ENCODE measurements at places on chromosomes 16 and 17.

- no peak for DNase-seq
These were observed 60.3 kb downstream of the GSG1L start for GRCh38 chr16:28003021-28003865.

GRCh38 chr16:4886151-4886550, 38.9 kb downstream of the UBN1 start:
- no peak for DNase-seq

GRCh38 chr17:43814714-43815113, 18.2 kb downstream of the MPP3 start:
- peak; percentile 64 for DNase-seq

DNA sequence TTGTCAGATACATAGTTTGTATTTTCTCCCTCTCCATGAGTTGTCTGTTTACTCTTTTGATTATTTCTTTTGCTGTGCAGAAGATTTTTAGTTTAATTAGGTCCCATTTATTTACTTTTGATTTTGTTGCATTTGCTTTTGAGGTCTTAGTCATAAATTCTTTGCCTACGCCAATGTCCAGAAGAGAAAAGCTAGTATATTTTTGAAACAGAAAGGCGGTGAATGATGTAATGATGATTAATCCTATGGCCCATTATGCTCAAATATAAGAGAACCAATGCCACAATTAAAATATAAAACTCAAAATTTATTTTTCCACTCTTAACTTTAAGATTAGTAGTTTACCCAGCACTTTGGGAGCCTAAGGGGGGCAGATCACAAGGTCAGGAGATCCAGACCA, 59.8 kb upstream of the SMIM36 start:
- peak; percentile 22 for DNase-seq

DNA sequence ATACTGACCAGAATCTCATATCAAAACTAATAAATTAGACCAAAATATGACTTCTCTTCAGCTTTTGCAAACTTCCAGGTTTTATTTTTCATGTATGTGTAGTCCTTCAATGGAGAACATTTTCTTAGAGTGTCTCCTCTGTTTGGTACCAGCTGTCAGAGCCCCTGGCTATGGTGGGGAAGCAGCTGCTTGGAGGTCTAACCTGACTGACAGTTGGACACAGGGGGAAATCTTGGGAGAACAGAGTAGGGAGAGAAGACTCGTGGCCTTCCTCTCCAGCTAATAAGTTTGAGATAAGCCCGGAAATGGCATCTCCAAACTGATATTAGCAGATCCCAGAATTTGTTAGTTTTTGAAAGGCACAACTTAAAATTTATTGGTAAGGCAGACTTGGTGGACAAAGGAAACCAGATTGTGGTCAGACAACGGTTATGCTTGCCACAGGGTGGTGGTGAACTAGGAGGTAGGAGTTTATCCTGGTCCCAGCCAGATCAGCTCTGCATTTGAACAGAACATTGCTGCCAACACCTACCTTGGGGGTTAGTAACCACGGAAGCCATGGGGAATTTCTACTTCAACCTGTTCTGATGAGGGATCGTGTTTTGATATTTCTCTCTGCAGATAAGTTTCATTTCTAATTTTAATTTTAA, 39.2 kb upstream of the IRX3 start:
- no peak for DNase-seq

GRCh38 chr16:47604306-47604705, 143.2 kb downstream of the PHKB start:
- no peak for DNase-seq

GRCh38 chr16:51152691-51153576, 1.9 kb upstream of the SALL1 start:
- no peak for DNase-seq

DNA sequence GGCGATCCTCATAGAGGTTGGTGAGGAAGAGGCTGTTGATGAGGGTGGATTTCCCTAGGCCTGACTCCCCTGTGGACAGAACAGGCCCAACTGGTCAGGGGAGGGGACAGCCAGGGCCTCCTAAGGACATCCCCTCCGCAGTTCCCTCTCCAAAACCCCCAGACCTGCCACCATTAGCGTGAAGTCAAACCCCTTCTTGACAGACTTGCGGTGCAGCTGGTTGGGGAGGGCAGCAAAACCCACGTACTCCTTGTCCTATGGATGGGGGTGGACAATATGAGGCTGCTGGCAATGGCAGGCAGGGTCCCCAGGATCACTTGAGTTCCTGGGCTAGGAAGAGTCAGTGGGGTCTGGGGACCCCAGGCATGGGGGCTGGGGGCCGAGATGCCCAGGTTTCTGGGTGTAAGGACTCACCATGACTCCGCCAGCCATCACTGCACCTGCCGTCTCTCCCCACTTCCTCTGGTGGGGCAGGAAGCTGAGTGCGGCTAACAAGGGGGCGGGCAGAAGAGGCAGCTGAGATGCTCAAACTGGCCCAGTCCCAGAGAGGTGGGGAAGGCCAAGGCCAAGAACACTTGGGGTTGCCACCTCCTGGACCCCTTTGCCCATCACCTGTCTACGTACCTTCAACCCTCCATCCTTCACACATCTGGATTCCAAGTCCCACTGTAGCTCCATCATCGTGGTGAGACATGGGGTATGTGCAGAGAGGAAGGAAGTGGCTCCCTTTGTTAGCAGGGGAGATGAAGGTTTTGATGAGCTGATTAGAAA, at the start of gene SEPTIN1:
TSS of gene SEPTIN1 (minus strand) at position 451 of the 771 bp plus-strand sequence. CDS start at position 432, 19 bp downstream.
- DNase-seq: no peak

DNA sequence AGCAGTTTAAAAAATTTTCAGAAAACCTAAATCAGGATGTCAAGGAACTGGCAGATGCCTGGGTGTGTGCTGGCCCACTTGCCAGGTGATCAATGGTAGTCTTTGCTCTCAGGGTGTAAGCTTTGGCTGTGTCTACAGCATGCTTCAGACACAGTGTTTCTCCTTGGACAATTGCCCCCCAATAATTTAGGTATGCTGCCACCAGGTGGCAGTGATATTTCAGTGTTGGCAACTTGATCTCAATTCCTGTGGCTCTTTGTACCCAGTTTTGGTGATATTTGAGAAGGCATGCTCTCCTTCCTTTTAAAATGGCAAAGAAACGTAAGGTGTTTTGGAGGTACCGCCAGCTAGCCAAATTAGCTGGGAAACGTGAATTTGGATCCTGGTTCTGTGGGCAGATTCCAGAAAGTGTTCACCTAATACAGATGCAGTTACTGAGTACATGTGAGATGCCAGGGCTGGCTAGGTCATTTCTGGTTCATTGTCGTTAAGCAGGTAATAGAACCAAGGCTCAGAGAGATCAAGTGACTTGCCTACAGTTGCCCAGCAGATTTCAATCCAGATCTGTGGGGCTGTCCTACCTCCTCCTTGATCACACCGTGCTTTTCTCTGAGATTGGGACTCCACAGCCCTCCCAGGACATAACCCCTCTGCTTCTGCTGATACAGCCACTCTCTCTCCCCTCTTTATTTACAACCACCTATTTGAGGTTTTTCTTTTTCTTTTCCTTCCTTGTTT, 155.6 kb upstream of the PLCG2 start:
- peak; percentile 58 for DNase-seq

GRCh38 chr16:82063456-82064082, 28.5 kb downstream of the HSD17B2 start:
- DNase-seq: peak; percentile 78

DNA sequence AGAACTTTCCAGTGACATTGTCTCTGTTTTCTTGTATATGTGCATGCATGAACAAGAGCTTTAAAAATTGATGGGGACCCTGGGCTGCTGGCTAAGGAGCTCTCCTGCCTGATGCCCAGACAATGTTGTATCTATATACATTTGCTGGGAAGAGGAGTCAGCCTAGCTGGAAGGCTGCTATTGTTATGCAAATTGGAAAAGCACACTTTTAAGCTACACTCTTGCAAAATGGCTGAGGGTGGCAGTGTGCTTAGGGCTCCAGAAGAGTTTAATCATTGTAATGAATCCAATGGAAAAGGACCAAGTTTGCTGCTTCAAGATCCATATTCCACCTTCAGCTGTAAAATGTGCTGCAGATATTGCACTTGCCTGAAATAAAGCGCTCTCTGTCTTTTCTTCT, 171.8 kb downstream of the PRKCA start:
- peak; percentile 50 for DNase-seq

GRCh38 chr17:2681650-2682049, 29.9 kb downstream of the CLUH start:
- DNase-seq: no peak

DNA sequence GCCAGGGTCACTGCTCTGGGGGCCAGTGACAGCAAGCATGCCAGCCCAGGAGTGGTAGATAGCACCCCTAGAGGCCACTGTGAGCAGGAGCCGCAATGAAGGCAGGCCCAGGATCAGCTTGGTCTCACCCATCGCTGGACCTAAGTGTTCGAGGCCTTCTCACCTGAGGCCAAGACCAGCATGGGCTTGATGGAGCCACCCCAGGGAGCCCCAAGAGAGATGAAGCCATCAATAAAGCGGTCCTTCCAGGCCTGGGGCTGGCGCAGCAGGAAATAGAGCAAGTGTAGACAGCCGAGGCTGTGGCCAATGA, 1.8 kb downstream of the LCAT start:
- peak; percentile 50 for DNase-seq

GRCh38 chr16:67926181-67926750, 5.4 kb downstream of the CTRL start:
- peak; percentile 77 for DNase-seq

DNA sequence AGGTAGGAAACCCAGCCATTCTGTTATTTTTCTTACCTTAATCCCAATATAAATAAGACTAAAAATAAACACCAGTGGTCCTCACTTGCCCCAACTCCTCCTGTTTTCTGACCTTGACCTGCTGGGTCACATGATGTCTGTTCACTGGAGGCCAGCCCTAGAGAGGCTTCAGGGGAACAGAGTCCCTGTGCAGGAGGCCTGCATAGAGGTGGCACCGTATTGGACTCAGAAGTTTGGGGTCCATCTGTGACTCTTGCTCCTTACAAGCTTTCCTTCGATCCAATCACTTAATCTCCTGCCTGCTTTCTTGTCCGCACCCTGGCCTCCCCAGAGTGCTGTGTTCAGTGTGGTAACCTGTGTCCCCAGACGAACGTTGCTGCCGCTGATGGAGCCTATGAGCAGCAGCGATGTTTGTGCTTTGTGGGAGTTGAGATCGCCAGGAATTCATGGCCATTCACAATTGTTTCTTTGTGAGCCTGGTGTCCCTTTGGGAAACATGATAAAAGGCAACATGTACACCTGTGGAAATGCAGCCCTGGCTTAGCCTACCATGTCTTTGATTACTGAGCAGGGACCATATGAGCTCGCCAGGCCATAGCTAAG, 4.7 kb downstream of the IGSF6 start:
- DNase-seq: no peak

DNA sequence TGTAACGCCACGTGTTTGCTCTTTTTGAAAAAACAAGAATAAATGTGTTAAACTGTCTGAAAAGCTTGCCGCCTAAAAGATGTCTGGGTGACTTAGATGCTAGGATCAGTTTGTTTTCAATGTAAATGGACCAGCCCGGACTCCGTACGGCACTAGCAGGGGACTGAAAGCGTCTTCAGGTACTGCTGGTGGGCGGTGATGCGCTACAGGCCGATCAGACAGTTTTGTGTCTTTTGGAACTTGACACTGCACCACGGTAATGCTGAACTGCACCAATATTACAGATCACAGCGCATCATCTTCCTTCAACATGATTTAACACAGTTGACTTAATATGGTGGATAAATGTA, 727 bp upstream of the MBTPS1 start:
- DNase-seq: peak; percentile 29

GRCh38 chr17:73777131-73777449, 132.8 kb upstream of the SDK2 start:
- no peak for DNase-seq

GRCh38 chr16:9484426-9484825, 393.0 kb downstream of the HAPSTR1 start:
- no peak for DNase-seq

- DNase-seq: no peak
These were observed 23.0 kb downstream of the SUPT6H start for GRCh38 chr17:28684963-28685362.

- DNase-seq: no peak
These were observed 5.3 kb downstream of the ANKRD11 start for GRCh38 chr16:89484923-89485679.

- no peak for DNase-seq
These were observed 45.2 kb upstream of the ACSM2B start for GRCh38 chr16:20621406-20621805.

DNA sequence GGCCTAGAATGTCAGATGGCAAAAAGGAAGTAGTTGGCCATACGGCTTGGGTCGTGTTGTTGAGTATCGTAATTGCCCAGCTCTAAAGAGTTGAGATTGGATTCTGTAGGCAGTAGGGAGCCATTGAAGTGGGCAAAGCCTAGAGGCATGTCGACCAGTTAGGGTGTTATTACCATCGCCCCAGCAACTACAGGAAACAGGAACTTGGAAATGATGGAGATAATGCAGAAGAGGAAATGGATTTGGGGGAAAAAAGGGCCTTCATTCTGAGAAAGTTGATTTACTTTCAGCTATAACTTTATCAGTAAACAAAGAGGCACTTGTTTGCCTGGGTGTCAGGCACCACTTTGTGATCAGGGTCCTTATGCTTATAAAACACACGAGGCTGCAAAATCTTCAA, 52.6 kb downstream of the COX10 start:
- DNase-seq: no peak

GRCh38 chr17:1593630-1593931, 31.0 kb upstream of the PITPNA start:
- no peak for DNase-seq

Measured in epithelial cell of esophagus (primary cell).